ENCODE measurements at places on chromosomes 12 and 14. TPM values are rescaled to one million over a fixed set of nuclear protein-coding genes. Genes with fewer than 3 reads are reported as not detected.

GRCh38 chr14:74202113-74202512 is 37.1 kb upstream of the VSX2 start:
- DNase-seq = no peak

DNA sequence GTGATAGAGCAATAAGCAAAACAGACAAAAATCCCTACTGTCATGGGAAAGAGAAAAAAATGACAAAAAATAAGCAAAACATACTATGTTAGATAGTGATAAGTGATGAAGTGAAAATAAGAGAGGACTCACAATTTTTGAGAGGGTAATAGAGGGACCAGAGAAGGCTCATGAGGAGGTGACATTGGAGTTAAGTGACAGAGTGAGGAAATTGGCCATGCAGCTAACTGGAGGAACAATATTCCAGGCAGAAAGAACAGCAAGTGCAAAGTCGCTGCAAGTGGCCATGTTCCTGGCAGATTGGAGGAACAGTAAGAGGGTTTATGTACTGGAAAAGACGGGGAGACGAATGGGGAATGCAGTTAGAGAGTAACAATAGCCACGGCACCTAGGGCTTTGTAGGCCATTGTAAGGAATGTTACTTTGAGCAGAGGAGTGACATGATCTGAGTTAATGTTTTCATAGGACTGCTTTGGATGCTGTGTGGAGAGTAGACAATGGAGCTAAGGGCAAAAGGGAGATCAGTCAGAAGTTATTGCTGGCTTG is 1.4 kb upstream of the SAV1 start:
- no peak for DNase-seq

GRCh38 chr14:103209506-103209905 is 86.2 kb downstream of the TNFAIP2 start:
- no peak for DNase-seq

DNA sequence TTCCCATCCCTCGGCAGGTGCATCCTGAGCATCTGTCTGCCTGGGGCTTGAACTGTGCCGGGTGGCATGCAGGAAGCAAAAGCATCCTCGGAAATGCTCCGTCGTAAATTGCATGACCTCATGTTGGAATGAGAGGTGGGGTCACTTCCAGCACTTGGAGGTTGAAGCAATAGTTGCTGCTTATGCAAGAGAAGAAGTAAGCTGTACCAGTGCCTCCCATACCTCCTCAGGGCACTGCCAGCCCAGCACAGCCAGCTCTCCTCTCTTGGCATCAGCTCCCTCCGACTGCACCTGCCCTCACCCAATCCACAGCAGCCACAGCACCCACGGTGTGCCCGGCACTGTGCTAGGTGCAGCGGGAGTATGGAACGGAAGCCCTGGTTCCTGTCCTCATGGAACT is 11.5 kb downstream of the TEAD4 start:
- no peak for DNase-seq

DNA sequence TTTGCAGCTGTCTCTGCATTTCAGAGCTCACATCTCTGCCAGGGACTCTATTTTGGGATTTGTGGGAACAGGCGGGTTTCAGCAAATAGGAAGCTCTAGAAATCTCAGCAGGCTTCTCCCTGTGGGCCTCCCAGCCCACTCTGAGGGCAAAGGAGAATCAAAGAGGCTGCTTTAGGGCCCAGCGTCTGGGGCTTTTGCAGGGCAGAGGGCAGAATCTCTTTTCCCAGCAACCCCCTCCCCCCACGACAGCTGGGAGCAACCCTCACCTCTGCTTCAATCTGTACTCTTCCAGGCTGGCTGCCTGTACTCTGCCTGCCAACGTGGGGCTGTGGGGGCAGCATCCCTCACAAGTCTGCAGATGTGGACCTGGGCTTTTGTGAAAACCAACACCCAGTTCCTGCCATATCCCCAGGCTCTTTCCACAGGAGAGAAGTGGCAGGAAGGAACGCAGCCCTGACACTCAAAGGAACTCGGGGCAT is 529.6 kb upstream of the TBX3 start:
- no peak for DNase-seq

GRCh38 chr12:3728686-3729085 is 24.2 kb downstream of the CRACR2A start:
- DNase-seq = no peak

The LPAR5 gene
- 12.8 TPM for polyA plus RNA-seq

The EXOC3L4 gene
- polyA plus RNA-seq = not detected

The SLC2A13 gene
- polyA plus RNA-seq = 0.39 TPM

The SEC23A gene
- 16.5 TPM for polyA plus RNA-seq

The AVPR1A gene
- not detected for polyA plus RNA-seq

Measured in foreskin keratinocyte (primary cell).